ENCODE measurements at places on chromosomes 4 and X.
A peak's percentile ranks its signal among the peaks of the same experiment; 100 is the strongest.

- DNase-seq: peak; percentile 29
Observed at GRCh38 chr4:176546975-176547374, 227.2 kb downstream of the SPCS3 start.

DNA sequence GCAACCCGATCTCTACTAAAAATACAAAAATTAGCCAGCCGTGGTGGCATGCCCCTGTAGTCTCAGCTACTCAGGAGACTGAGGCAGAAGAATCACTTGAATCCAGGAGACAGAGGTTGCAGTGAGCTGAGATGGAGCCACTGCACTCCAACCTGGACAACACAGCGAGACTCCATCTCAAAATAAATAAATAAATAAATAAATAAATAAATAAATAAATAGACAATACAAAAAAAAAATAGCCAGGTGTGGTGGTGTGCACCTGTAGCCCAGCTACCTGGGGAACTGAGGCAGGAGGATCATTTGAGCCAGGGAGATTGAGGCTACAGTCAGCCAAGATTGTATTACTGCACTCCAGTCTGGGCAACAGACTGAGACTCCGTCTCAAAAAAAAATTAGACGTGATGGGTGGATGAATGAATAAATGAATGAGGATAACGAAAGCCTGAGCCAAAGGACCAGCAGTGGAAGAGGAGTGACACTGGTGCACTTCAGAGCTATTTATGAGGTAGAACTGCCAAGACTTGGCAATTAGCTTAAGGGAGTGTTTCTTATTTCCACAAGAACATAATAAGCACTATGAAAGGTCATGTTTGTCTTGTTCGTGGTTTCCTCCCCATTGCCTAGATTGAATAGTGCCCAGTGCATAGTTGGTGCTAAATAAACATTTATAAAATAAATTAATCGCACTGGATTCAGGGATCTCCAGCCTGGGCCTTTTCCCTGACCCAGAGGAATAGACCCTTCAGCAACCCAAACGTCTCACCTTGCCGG, 232.2 kb downstream of the IDS start:
- DNase-seq: peak; percentile 39

DNA sequence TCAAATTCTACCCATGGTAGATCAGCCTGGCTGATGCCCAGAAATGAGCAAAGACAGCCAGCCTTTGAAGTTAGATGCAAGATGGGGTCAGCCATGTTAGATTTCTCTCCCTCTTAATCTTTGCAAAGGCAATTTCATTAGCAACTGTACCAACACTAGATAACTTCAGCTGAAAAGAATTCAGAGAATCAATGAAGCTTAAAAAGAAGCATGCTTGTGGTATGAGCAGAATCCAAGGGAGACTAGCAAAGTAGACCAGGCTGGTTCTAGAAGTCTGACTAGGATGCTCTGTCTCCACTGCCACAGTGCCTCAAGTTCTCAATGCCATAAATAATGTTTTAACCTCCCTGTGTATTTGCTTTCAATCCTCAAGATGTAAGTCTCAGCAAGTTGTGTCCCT, 247.3 kb downstream of the SLC7A11 start:
- peak; percentile 77 for DNase-seq

GRCh38 chr4:130675266-130675665, 1579.3 kb downstream of the C4orf33 start:
- DNase-seq: no peak

DNA sequence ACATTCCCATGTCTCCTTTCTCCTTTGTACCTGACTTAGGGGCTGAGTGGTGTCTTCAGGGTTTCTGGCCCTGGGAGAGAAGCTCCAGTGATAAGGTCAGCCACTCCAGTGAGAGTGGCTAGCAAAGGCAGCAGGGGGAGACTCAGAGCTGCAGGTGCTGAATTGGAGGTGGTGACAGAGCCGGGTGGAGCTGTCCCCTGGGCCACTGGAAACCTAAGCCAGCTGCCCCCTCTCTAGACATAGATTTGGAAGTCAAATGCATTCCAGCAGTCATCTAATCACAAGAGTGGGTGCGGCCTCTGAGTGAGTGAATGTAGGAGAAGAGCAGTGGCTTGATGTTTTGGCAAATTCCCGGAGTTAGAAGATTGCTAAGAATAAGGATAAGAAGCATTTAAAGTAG, 28.5 kb downstream of the TRIM2 start:
- DNase-seq: peak; percentile 17

GRCh38 chr4:161702287-161702686, 461.5 kb downstream of the FSTL5 start:
- no peak for DNase-seq

GRCh38 chr4:21641696-21642095, 306.9 kb downstream of the KCNIP4 start:
- no peak for DNase-seq

DNA sequence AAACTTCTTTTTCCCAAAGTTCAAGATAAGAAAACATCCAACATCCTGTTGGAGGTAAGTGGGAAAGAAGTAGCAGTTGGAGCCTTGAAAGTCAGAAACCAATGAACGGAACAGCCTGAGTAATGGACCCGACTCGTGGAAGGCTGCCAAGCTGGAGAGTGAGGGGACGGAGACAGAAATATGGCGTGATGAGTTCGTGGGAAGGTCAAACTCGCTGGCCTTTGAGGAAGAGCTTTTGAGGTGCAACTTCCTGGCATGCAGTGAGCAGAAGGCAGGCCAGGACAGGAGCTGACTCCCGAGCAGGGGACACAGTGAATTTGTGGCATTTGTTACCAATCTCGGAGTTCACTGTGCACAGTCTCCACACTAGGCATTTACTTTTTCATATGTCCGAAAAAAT, 1.0 kb upstream of the TRIML1 start:
- DNase-seq: no peak

DNA sequence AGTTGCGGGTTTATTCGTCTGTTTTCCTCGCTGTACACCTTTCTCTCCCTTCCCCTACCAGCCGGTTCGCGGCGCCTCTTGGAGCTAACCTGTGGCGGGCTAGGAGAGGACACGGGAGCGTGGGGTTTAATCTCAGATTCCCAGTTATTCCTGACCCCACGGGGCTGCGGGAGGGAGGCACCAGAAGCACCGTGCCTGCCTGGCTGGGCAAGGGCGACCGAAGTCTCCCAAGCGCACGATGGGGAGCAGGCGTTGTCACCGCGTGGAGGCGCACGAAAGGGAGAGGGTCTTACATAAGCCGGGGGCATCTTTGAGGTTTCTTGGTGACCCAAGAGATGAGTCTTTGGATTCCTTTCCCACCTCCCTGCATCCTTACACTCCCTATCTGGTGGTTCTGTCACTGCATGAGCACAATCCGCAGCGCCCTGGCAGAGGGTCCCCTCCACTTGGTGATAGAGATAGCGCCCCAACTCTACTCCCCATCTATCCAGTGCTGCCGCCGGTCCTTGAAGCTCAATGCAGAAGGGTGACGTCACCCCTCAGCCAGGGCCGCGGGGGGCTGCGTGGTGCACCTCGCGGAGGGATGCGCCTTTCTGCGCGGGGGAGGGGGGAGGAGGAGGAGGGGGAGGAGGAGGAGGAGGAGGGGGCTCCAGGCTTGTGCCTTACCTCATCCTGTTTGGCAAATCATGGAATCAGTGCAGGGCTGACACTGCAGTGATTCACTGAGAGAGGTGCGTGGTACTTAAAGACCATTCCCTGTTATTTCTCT, 793 bp downstream of the TSPAN7 start:
- DNase-seq: peak; percentile 11

GRCh38 chrX:20527558-20528011, 260.9 kb upstream of the RPS6KA3 start:
- peak; percentile 33 for DNase-seq

DNA sequence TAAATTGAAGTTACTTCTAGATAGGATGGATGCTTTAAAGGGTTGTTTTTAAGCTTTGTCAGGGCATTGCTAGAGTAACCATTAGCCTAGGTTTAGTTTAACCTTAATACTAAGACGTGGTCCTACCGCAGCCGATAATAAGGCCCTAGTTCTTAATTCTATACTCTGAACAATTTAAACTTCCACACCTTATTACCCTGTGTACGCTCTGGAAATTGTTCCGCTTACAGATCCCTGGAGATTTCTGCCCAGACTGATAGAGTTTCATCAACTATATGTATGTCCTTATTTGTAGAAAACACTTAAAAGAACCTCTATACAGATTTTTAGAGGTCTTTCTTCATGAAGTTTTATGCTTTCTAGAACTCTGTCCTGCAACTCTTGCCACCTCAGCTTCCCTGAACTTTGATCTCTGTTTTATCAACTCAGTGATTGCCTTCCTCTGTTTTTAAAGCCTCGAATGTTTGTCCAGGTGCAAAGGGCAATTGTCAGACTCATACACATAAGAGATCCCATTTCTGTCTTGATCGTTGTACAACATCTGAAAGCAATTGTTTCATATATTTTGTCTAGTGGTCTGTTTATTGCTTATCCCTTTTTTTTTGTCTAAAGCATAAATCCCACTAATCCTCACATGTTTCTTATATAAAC, 71.1 kb upstream of the VCX start:
- no peak for DNase-seq

DNA sequence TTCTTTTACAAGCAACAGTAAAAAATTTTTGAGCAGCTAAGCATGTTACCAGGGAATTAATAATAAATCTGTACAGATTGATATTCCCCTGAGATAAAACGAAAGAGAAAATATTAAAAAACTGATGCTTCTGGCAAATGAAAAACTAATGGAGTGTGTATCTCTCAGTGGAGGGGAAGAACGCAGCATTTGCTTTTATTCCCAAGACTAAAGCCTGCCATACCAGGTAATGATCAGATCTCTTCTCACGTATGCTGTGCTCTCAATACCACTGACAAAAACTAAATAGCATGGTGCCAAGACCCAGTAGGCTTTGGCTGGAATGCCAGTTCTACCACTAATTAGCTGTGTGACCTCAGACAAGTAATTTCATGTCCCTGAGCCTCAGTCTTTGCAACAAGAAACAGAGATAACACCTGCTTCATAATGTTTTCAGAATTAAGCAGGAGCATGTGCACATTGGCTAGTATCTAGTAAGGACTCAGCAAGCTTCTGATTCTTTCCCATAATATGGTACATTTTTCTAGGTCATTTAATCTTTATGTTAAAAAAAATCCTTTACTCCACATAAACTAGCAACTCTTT, 179.6 kb downstream of the CENPC start:
- DNase-seq: peak; percentile 29

- peak; percentile 66 for DNase-seq
Observed at GRCh38 chr4:38857354-38858096, 908 bp upstream of the TLR6 start.

DNA sequence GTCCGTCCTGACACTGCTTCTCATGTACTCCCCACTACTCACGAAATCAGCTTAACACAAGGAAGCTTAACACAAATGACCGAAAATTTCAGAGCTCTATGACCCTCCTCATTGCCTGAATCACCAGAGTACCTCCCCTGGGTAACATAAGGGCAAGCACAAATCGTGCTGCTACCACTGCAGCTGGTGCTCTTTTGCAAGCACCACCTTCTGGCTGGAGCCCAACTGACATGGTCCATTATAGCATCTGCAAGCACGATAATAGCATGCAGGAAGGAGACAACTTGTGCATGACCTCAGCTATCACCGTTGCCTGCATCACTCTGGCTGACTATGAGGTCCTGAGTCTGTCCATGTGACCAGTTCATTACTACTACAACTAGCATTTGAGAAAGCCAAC, 308.0 kb downstream of the TEX13C start:
- no peak for DNase-seq

GRCh38 chrX:153819384-153820040, 10.8 kb downstream of the PDZD4 start:
- DNase-seq: no peak

DNA sequence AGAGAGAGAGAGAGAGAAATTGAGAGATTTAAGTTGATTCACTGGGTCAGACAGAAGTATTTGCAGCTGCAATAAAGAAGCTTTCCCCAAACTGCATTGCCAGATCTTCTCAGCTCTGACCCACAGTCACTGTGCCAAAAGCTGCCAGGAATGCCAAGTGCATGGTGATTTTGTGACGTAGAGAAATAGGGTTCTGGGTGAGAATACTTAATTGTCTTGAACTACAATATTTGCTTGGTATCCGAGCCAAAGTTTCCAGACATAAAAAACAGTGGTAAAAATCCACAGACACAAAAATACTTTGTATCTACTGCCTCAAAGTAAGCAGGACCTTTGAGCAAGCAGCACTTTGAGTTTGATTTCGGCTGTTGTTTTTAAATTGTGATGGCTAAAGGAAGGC, 331.1 kb downstream of the GRID2 start:
- DNase-seq: peak; percentile 21

GRCh38 chr4:89242864-89243732, 64.5 kb downstream of the GPRIN3 start:
- DNase-seq: no peak

GRCh38 chr4:113827285-113827684, 65.7 kb upstream of the CAMK2D start:
- DNase-seq: peak; percentile 32

DNA sequence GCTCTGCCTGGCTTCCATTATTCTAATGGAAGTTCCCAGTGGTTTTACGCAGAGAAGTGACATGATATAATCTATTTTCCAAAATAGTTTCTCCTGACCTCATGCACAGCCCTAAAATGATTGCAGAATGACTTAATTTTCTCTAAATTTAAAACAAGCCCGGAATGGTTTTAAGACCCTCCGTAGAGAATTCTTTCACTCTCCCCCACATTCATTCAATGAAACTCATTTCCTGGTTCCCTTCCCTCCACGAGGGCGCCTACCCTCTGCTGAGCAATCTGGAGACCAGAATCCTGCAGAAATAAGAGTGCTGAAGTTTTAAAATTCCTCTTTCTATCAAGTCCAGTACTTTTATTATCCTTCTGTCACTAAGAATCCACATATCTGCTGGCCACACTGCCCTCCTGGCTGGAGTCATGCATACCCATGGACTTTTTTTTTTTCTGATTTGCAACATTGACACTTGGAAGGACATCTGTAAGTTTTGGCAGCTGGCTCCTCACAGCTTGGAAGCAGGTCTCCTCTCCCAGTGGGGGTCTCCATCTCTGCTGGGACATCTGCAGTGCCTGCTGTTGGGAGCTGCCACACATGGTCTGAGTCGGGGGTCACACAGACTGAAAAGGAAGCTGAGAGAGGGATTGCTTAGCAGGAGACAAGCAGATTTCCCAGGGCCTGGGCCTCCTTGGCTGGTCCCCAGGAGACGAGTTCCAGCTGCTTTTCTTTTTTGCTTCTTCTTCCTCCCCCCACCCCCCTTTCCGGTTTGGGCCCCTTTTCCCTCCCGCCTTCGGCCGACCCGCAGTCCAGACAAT, 86.1 kb downstream of the SOWAHB start:
- peak; percentile 44 for DNase-seq

DNA sequence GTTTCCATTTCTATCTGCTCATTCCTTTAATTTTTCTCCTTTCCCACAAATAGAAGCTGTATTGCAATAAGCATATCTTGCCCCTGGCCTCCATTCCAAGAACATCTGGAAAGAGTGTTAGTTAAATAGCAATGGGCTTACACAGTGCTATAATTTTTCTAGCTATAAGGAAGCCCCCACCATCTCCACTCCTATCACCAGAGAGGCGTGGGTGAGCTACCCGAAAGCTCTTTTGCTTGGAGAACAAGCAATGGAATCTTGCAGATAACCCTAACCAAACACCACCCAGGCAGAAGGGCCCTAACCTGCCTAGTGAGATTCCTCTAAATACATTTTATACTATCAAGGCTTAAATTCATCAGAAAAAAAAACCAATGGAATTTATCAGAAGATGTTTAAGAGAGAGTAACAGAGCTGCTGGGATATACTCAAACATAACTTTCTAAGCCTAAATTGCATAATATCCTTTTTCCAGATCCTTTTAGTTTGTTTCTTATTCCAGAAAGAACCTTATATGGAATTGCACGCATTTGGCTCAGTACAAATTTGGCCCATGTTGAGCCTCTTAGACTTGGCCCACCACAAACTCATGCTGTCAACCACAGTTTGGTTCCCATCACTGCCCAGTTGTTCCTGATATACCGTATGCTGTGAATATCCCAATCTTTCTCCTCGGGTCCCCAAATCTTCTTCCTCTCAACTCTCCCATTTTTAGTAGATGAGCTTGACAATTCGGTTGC, 91.6 kb upstream of the PLAC1 start:
- no peak for DNase-seq

Data from astrocyte of the hippocampus (primary cell).